ENCODE measurements at places on chromosomes 6 and 20. TPM values are rescaled to one million over a fixed set of nuclear protein-coding genes. Genes with fewer than 3 reads are reported as not detected.

Gene ARFRP1
- polyA plus RNA-seq, result 26.2 TPM

Gene LY86
- polyA plus RNA-seq, result 1.8 TPM

Gene IL17F
- not detected for polyA plus RNA-seq

Gene MYH7B
- polyA plus RNA-seq, result 71.9 TPM

Gene MUC21
- polyA plus RNA-seq, result not detected

Gene LY6G6C
- 0.19 TPM for polyA plus RNA-seq

Gene MLN
- not detected for polyA plus RNA-seq

Gene EEF1A1
- polyA plus RNA-seq, result 25,191 TPM
